ENCODE measurements at places on chromosomes 1 and 21.

DNA sequence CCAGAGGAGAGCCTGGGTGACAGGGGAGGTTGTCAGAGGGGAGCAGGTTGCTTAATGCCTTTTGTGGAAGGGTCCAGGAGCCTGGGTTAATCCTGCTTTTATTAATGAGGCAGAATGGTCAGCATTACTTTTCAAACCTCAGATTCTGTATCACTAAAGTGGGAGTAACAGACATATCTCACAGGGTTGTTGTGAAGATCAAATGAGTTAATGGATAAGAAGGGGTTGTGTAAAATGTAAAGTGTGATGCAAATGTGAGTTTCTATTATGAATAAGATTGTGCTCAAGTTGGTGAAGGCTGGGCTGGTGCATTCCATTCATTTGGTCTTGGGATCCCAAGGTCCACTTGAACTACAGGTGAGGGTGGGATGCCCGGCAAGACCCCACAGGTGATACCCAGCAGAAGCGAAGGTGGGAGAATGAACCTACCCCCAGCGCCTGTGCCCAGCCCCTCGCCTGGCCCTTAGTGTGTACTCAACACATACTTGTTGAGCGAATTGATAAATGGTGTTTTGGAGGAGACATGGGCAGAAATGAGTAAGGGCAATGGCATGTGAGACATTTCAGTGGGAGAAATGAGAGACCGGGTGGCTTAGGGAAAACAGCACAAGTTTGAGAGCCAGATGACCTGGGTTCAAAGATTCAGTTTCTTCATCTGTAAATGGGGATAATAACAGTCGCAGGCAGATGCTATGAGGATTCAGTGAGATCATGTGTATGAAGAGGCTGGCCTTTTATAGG lies 6.2 kb downstream of the SLC26A9 start:
- DNase-seq: no peak

- DNase-seq: no peak
These were observed 133.9 kb upstream of the SGIP1 start for GRCh38 chr1:66399888-66400529.

- no peak for DNase-seq
These were observed 43.9 kb upstream of the LYST start for GRCh38 chr1:235910357-235911299.

- no peak for DNase-seq
These were observed 12.1 kb downstream of the USP24 start for GRCh38 chr1:55203064-55203463.
